MCF 10A (cell line): ENCODE measurements at places on chromosomes 11 and 22.

DNA sequence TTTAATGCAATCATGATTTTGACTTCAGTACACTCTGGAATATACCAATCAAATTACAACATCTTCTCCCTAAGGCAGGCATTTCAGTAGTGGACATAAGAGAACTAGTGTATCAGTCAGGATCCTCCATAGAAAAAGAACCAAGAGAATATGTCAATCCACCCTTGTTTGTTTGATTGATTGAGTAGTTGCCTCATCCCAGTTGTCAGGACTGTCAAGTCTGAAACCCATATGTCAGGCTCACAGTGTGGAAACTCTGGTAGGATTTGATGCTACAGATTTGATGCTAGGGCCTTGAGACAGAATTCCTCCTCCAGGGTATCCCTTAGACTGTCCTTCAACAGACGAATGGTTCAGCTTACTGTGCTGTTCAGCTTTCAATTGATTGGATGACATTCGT, 375.0 kb downstream of the ETS1 start:
- no peak for DNase-seq

GRCh38 chr22:37953062-37953436, 352 bp downstream of the C22orf23 start:
- no peak for DNase-seq

- DNase-seq: no peak
These were observed 4.7 kb upstream of the SUSD2 start for GRCh38 chr22:24176630-24177029.

DNA sequence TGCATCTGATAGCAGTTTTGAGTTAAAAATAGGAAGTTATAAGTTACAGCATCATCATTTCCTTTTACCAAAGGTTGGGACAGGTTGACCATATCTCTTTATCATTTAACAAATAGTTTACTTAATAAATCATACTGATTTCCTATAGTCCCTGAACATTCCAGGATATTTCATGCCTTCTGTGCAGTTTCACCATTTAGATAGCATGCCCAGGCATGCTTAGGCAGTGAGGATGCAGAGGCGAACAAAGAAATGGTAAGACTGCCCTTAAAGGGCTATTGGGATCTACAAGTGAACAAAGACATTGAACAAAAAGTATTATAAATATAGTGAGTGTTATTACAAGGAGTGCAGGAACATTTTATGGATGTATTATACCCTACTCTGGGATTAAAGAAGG, 96.4 kb downstream of the PRMT3 start:
- peak; percentile 58 for DNase-seq

GRCh38 chr22:39384750-39385480, 14.7 kb upstream of the TAB1 start:
- DNase-seq: peak; percentile 23

- DNase-seq: peak; percentile 51
These were observed 71.3 kb downstream of the BCR start for GRCh38 chr22:23251445-23252093.

DNA sequence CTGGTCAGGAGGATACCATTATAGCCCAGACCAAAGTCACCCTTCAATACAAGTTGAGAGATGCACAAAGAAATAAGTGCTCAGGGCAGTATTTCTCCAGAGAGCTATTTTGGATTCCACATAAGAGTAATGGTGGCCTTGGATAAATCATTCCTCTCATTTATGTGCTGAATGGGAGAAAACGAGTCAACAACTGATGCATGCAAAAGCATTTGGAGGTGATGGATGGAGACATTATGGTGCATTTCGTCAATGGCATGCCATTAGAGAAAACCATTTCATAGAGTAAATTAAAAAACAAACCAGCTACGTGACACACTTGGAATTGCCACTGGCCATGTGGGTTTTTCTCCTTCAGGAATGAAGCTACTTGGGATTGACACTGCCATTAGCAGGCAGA, 81.2 kb downstream of the ARL14EP start:
- no peak for DNase-seq

DNA sequence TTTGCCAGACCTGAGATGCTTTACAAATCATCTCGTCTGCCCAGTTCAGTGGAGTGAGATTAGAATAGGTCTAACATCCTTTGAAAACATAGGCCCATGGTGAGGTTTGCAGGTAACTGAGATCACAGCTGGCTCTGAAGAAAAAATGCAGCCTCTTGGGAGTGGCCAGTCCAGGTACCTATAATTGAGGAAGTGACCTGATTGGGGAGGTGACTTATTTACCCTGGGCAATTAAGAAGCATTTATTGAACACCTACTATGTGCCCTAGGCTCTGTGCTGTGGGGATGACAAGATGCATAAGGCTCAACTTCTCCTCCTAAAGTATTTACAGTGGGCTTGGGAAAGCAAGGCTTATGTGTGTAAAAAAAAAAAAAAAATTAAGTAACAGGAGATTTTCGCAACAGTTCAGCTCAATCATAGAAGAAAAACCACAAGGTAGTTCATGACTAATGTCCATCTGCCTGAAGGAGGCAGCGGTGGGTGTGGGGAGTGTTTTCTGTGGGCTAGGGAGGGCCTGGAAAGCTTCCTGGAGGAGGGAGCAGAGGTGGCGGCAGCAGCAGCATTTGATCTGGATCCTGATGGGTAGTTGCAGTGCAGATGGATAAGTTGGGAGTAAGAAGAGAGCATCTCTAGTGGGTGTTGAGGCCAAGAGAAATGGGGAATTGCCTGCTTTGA, 16.1 kb downstream of the MICAL2 start:
- peak; percentile 92 for DNase-seq

- no peak for DNase-seq
These were observed 19.0 kb upstream of the CECR2 start for GRCh38 chr22:17350292-17350691.

GRCh38 chr22:20546541-20546950, 39.1 kb downstream of the MED15 start:
- DNase-seq: no peak

GRCh38 chr22:46748206-46748907, 10.3 kb upstream of the CERK start:
- DNase-seq: no peak

- DNase-seq: no peak
These were observed 42.7 kb downstream of the PPP6R3 start for GRCh38 chr11:68503251-68503687.

- DNase-seq: peak; percentile 35
These were observed 26.5 kb downstream of the SCGB1A1 start for GRCh38 chr11:62445314-62445740.

- DNase-seq: no peak
These were observed 75.5 kb downstream of the SCN3B start for GRCh38 chr11:123578778-123579481.

GRCh38 chr11:110374921-110375320, 54.8 kb upstream of the FDX1 start:
- no peak for DNase-seq

DNA sequence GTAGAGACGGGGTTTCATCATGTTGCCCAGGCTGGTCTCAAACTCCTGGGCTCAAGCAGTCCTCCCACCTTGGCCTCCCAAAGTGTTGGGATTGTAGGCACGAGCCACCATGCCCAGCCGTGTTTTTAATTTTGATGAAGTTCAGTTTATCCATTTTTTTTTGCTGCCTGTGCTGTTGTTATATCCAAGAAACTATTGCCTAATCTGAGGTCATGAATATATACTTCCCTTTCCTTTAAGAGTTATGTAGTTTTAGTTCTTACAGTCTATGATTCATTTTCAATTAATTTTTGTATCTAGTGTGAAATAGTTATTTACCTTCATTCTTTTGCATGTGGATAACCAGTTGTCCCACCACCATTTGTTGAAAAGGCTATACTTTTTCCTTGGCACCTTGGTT, 50.3 kb upstream of the SORL1-AS1 start:
- DNase-seq: no peak

DNA sequence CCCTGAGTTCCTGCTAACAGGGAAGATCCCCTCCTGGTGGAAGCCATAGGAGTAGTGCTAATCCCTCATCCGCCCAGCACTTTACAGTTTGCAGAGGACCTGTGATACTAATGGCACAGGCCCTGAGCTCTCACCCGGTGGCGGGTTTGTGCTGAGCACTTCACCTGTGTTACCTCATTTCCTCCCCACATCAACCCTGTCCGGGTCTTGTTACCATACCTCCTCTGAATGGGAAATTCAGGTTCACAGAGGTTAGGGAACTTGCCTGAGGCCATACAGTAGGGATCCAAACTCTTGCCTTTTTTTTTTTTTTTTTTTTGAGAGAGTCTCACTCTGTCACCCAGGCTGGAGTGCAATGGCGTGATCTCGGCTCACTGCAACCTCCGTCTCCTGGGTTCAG, 25.2 kb downstream of the CAPN1 start:
- DNase-seq: no peak

DNA sequence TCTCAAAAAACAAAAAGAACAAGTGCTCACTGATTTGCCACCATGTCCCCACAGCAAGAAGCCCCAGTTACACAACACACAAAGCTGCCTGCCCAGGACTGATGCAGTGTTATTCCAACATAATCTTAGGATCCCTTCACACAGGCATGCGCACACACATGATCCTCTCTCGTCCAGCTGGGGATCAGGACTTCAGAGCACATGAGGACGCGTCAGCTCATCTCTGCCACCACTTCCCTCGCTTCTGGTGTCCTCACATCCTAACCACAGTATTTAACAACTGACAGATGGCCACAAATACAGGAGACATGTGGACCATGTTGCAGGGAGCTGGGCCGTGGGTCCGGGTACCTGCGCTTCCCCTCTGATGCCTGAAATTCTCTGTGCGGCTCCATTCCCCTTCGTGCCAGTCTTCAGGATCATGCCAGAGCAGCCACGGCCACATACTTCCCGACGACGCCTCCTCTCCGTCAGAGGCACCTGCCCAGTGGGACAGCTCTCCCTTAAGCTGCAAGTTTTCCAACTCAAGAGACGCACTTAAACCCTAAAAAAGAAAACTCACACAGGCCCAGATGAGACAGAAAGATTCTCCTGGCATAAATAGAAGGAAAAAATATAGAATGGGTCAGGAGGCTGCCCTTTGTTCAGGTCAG, 68.3 kb downstream of the PACSIN2 start:
- no peak for DNase-seq

GRCh38 chr11:45087086-45087899, 59.1 kb upstream of the PRDM11 start:
- no peak for DNase-seq
